ENCODE measurements at places on chromosomes 7 and 10.

- DNase-seq: no peak
These were observed 711.3 kb downstream of the GRM8 start for GRCh38 chr7:126541406-126541805.

- no peak for DNase-seq
These were observed 53.8 kb downstream of the INPP5A start for GRCh38 chr10:132591166-132591971.

DNA sequence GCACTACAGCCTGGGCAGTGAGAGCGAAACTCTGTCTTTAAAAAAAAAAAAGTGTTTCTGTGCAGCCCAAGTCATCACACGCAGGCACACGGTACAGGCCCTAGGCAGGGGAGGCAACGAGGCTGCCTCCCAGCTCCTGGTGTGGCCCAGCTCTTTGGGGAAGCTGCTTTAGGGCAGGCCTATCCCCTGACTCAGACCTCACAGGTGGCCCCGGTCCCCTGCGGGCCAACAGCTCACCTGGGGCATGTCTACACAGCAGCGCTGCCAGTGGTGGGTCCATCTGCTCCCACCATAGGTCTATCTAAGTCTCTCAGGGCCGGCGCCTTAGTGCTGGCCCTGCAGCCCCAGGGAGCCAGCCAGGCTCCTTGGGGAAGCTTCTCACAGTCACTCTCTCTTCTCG lies 31.4 kb downstream of the ZAN start:
- DNase-seq: no peak

DNA sequence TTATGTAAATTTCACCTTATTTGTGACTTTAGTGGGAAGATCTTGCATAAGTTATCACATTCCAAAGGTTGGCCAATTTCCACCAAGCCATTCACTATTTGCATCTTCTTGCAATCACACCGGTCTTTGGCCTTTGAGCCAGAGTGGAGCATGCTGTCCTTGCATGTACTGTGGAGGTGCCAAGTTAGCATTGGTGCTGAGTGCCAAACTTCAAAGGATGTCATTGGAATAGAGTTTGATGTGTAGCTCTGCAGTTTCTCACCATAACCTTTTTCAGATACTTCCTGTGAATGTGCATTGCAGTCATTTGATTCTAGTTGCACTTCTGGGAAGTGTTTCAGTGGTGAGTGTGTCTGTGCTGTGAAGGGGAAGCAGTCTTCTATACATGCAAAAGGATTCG lies 620.6 kb downstream of the SUGCT start:
- DNase-seq: no peak

DNA sequence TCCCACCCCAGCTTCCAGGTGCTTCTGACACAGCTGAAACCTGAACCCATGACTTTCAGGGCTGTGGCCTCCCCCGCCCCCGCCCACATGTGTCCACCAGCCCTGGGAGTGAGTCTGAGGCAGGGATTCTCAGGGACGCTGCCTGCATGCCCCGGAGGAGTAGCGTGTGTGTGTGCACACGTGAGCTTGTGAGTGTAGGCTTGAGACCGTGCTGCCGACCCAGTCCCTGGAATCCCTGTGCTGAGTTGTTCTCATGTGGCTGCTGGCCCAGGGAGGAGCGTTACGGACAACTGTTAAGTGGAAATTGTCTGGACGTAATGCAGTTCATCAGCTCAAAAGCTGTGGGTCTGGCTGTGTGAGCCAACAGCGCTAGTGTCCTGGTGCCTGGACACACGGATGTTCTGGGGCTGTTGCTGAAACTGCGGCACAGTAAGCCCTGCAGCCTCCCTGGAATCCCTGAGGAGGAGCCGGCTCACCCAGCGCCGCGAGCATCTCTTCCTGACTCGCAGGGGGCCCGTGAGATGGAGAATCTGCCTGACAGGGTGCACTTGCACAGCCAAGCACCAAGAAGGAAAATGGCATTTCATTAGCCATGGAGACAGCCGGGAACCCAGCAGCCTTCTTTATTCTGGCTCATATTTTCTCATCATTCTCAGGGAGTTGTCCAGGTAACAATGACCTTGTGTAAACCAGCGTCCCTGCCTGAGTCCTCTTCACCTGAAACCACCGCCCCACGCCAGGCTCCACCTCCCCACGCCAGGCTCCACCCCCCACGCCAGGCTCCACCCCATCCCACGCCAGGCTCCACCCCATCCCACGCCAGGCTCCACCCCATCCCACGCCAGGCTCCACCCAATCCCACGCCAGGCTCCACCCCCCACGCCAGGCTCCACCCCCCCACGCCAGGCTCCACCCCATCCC lies 603.9 kb downstream of the PTPRN2 start:
- no peak for DNase-seq

DNA sequence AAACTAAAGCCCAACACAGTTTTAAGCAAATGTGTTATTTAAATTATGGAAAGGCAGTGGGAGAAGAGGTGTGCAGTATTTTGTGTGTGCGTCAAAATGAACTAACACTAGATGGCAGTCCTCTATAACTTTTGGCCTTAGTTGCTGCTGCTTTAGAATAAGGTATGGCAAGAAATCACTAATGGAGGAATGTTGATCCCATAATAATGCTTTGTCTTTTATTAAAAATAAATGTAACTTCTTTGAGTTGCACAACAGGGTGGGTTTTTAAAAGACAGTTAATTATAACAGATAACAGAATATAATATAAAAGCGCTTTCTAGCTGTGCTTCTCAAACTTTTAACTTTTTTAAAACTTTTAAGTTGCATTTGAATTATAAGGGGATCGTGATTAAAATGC lies 56.4 kb downstream of the BBS9 start:
- no peak for DNase-seq

GRCh38 chr10:100520811-100521210 lies 1.1 kb upstream of the SEC31B start:
- no peak for DNase-seq

- no peak for DNase-seq
These were observed 16.4 kb downstream of the IQCE start for GRCh38 chr7:2575046-2575732.

DNA sequence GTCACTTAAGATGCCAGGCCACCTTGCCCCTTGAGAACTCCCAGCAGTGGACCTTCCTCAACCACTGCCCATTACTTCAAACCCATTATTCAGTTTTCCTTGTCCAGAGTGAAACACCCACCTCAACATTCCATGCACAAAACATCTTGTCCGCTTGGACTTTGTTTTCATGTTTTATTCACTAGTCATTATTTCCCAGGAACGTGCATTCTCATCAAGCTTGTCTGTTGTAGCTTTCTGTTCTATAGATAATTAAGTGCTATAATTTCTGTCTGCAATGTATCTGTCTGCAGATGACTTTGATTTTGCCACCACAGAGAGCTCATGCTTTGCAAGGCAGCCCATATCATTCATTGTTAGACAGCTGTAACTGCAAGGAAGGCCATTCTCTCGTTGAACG lies 117.4 kb downstream of the RAB18 start:
- DNase-seq: no peak

GRCh38 chr10:132836832-132837540 lies 51.0 kb upstream of the NKX6-2 start:
- DNase-seq: no peak

DNA sequence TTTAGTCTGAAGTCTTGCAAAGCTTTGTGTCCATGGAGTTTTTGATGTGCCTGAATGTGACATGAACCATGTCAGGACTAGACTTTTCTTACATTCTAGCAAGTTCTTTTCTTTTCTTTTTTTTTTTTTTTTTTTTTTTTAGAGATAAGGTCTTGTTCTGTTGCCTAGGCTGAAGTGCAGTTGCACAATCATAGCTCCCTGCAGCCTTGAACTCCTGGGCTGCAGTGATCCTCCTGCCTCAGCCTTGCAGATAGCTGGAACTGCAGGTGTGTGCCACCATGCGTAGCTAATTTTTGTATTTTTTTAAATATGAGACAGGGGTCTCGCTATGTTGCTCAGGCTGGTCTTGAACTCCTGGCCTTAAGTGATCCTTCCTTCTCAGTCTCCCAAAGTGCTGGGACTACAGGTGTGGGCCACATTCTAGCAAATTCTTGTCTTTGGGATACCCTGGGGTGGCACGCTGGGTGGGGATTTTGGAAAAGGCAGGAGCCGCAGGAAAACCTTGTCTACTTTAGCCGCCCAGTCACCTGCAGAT lies 152.8 kb downstream of the SVIL start:
- no peak for DNase-seq

GRCh38 chr10:66321723-66322665 lies 603.8 kb upstream of the LRRTM3 start:
- DNase-seq: no peak

GRCh38 chr10:126504063-126504760 lies 115.9 kb upstream of the ADAM12 start:
- DNase-seq: peak; percentile 83

DNA sequence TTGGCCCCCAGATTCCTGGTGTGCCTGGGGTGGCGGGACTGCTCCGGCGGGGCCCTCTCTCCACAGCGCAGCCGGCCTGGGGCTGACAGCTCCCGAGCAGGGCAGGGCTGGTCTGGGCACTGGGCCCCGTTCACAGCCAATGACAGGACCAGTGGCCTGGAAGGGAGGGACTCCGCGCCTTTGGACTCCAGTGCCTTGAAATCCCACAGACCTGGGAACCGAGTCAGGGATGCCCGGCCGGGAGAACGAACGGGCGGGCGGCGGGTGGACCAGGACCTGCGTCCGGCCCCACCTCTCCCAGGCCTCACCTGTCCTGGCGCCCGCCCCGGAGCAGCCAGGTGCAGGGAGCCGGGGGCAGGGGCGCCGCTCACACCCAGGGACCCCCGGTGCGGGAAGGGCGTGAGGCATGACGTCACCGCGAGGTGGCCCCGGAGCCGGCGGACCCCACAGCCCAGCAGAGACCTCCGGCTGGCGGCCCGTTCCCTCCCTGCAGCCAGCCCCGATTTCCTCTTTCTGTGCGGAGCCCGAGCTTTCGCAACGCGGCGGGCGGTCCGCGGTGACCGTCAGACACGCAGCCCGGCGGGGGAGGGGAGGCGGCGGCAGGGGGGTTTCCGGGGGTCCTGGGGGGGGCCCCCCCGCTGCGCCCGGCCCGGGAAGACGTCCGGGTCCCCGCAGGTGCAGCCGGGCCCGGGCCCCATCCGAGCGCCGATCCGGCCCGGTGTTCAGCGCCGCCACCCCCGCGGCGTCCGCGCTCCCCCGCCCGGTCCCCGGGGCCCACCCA lies 743 bp downstream of the ADAP1 start:
- DNase-seq: no peak

DNA sequence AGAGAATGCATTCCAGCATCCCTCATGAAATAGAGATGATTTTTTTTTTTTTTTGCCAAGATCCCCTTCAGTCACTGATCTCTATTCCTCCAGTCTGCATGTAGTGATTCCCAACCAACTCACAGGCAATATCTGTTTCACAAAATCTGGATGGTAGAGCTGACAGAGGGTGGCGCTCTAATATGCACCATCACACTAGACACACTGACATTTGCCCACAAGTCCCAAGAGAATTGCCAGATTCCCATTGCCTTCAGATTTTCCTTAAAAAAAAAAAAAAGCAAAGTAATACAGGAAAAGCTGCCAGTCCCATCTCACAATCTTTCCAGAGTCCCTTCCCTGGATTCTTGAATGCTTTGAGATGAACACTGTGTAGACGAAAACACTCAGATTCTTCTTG lies 301.0 kb downstream of the SORCS1 start:
- DNase-seq: no peak

- no peak for DNase-seq
These were observed 189.2 kb upstream of the MGMT start for GRCh38 chr10:129277841-129278240.

DNA sequence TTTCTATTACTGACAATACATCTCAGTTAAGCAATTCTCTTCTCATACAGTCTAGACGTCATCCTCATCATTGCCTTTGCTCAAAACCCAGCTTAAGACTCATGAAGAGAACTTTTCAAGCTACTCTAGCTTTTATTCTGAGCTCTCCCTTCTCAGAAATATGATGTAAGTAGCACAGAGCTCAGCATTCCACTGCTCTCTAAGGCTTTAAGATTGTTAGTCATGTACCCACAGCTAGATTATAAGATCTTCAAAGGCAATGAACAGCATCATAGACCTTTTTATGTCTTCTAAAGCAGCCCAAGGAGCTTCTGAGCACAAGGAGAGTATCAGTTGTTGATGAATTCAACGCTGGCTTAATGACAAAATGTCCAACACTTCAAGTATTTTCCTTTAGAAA lies 119.3 kb downstream of the NRP1 start:
- no peak for DNase-seq

DNA sequence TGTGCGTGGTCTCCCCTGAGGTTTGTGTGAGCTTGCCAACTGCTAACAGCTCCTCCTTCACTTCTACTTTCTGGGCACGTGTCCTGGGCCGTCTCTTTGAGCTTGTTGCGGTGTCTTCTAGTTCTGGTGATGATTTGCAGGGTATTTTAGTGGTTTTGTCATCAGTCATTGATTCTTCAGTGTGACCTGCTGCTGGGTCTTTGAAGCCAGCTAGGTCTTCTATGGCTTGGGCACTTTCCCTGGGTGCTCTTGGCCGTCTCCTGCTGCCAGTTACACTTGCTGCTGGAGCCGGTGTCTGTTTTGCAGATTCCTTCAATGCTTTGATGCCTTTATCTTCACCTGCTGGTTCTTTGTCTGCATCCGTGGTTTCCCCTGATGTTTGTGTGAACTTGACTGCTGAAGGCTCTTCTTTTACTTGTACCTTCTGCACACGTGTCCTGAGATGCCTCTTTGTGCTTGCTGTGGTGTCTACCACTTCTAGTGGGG lies 23.0 kb downstream of the MKI67 start:
- DNase-seq: no peak
